Activated CD4-positive, alpha-beta T cell treated with anti-CD3 and anti-CD28 coated beads for 36 hours (primary cell): ENCODE measurements at places on chromosomes 4 and X.

GRCh38 chr4:75671802-75672421, 1.3 kb downstream of the G3BP2 start:
- DNase-seq: no peak

DNA sequence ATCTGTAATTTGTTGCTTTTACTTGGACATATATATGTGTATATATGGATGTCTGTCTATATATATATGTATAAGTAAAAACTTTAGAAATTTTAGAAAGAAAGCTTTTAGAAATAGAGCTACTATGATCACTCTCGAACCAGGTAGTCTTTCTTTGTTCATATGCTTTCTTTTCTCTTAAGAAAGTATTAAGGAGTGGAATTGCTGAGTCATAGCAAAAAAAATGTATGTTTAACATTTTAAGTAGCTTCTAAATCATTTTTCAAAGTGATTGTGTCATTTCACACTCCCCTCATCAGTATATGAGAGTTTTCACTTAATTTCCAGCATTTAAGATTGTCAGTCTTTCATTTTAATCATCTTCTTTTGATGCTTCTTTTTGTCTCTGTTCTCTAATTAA, 447.9 kb upstream of the TECRL start:
- no peak for DNase-seq

- DNase-seq: no peak
Observed at GRCh38 chr4:186839122-186840037, 115.7 kb upstream of the FAT1 start.

DNA sequence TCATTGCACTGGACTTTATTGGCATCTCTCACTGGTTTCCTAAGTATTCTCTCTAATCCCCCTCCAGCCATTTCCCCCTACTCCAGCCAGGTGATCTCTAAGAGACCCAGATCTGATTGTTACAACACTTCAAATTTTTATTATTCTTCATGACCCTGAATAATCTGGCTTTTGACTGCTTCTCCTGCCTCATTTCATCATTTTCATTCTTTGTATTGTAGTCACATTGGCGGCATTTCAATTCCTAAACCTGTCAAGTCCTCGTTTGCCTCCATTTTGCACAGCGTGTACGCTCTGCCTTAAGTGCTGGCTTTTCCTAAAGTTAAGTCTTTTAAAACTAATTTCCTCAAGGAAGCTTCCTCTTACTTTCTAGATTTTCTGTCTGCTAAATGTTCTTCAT, 31.6 kb downstream of the UBE2K start:
- no peak for DNase-seq

- DNase-seq: no peak
Observed at GRCh38 chr4:150259861-150260567, 181.8 kb downstream of the DCLK2 start.
